ENCODE measurements at places on chromosomes 3 and 15.

DNA sequence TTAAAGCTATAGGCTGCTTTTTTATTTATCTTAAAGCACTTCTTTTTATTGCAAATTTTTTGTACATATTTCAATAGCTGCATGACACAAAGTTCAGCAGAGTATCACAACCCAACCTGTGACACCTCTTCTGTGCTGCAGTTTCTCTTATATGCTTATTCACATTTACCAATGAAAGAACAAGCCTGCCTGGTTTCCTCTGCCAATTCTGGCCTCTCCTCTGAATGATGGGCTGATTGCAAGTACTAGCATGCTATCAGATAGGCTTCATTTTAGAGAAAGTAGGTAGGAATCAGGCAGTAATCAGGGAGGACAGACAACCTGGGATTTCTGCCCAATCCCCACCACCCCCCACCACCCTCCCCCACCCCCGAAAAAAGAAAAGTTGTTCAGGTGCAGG lies 26.6 kb downstream of the ACKR4 start:
- DNase-seq: no peak

- no peak for DNase-seq
Observed at GRCh38 chr3:12221663-12222062, 63.0 kb upstream of the TIMP4 start.

DNA sequence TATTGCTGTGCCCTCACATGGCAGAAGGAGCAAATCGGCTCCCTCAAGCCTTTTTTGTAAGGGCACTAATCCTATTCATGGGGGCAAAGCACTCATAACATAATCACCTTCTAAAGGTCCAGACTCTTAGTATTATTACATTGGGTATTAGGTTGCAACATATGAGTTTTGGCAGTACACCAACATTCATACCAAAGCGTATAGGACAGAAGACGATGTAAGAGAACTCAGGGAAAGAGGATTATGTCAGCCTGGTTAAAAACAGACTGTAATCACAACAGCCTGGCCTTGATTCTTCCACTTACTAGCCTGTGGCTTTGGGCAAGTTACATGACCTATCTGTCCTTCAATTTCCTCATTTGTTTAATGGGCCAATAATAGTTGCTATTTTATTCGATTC lies 828.5 kb upstream of the NECTIN3 start:
- no peak for DNase-seq

DNA sequence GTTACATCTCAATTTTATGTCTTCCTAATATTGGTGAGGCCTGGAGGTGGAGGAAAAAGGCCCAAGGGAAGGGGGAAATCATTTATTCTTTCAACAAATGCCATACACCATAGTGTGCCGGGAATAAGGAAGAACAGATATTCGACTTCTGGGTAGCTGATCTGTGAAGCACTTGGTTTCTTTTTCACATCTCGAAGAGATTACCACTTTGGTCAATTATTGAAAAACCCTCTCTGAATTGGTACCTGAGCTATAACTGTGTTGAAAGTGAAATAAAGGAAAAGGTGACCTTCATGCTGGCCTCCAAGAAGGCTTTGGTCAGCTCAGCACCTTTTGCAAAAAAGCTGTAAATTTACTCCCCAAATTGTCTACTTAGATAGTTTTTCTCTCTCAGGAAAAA lies 14.2 kb upstream of the MB21D2 start:
- DNase-seq: no peak

DNA sequence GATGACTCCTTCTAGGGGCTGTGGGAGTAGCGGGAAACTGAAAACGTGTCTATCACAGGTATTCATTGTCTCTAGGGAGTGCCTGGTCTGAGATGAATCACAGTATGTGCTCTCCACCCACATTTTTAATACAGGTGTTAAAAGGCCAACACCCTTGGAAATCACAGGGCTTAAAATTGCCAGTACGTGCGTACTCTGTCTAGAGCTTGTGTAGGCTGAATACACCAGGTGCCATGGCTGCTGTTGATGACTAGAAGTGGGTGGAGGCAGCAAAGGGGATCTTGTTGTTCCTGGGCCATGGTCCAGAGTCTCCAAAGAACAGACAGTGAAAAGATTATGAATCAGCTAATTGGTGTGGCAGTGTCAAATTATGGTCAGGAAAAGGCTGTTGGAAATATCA lies 35.1 kb upstream of the P3H2 start:
- DNase-seq: no peak

DNA sequence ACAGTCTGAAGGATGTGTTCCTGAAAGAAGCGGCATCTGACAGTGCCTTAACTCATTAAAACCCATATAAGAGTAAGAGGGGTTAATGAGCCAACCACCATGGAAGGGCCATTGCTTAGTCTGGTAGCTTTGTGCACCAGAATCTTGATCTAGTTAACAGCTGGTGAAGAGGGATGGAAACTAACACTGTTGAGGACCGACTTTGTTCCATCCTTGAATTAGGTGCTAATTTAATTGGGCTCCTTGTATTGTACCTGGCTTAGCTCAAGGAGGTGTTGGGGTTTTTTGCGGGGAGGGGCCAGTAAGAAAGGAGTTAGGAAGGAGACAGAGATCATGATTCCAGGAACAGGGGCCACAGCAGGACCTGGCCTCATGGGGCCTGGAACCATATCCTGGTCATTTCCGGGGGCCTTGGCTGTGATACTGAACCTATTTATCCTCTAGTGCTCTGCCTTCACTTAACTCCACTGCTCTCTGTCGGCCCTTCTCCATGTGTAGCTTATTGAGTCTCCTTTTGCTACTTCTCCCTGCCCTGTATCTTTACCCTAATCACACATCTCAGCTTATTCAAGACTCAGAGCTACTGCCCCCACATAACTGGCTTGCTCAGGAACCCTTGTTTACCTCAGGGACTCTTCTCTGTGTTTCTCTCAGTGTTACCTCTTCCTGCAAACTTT lies 93.0 kb downstream of the RPL22L1 start:
- DNase-seq: no peak

All from nucleus accumbens (tissue), 56 donors.